Stimulated activated CD8-positive, alpha-beta memory T cell treated with anti-CD3 and anti-CD28 coated beads, Interleukin-7, amount 100 ng/mL, for 1 hour (primary cell): ENCODE measurements at places on chromosomes 16 and 17.

- no peak for DNase-seq
These were observed 34.3 kb downstream of the SEC14L1 start for GRCh38 chr17:77174928-77175661.

DNA sequence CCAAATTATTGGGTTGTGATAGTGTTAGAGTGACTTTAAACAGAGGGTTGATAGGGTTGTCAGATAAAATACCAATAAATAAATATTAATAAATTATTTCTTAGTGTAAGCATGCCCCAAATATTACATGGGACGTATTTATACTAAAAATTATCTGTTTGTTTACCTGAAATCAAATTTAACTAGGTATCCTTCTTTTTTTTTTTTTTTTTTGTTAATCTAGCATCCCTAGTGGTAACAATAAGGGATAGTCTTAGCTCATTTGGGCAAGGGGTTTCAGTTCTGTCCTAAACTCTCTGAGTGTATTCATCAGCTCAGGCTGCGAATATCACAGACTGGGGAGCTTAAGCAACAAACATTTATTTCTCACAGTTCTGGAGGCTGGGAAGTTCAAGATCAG is 1.3 kb downstream of the CLEC19A start:
- DNase-seq, result no peak

DNA sequence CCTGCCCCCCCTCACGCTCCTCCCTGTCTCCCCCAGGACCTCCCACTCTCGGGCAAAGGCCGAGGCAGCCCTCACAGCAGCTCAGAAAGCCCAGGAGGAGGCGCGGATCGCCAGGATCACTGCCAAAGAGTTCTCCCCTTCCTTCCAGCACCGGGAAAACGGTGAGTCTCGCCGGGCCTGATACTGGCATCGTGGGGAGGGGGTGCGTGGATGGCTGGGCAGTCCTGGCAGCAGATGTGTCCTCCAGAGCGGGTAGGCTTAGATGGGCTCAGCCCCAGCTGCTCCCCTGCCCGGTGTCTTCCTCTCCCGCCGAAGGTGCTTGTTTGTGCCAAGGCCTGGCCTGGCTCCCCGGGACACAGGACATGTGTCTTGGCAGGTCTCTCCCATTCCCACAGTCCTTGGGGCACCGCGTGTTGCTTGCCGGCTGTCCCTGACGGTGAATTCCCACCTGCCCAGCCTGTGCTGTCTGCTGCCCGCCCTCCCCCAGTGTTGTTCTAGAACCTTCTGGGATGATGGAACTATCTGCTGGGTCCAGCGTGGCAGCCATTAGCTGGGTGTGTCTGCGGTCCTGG is 81.6 kb downstream of the KLHDC4 start:
- no peak for DNase-seq

DNA sequence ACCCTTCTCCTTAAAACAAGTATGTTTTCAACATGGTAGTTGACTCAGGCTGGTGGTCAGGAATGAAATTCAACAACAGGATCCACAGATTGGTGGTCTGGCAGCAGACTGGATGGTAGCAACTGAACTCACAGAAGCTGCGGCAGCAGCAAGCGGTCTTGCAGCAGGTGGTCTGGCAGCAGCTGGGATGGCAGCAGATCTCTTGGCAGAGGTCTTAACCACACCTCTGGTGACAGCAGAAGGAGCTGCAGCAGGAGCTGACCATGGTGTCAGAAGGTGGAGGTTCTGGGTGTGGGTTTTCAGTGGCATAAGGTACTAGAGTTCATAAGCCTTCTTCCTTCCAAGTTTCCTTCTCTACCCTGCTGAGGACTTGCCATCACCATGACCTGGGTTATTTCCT is 2.2 kb upstream of the KRTAP4-1 start:
- DNase-seq, result no peak

GRCh38 chr16:68236137-68236825 is 354 bp upstream of the ESRP2 start:
- no peak for DNase-seq

- no peak for DNase-seq
These were observed 133.6 kb downstream of the SKAP1 start for GRCh38 chr17:48296453-48296852.

- DNase-seq, result no peak
These were observed 3.6 kb downstream of the CHD9 start for GRCh38 chr16:53058441-53058840.
